ENCODE measurements at places on chromosomes 16 and 17.

- DNase-seq, result no peak
Observed at GRCh38 chr16:88296437-88297177, 86.2 kb upstream of the ZNF469 start.

DNA sequence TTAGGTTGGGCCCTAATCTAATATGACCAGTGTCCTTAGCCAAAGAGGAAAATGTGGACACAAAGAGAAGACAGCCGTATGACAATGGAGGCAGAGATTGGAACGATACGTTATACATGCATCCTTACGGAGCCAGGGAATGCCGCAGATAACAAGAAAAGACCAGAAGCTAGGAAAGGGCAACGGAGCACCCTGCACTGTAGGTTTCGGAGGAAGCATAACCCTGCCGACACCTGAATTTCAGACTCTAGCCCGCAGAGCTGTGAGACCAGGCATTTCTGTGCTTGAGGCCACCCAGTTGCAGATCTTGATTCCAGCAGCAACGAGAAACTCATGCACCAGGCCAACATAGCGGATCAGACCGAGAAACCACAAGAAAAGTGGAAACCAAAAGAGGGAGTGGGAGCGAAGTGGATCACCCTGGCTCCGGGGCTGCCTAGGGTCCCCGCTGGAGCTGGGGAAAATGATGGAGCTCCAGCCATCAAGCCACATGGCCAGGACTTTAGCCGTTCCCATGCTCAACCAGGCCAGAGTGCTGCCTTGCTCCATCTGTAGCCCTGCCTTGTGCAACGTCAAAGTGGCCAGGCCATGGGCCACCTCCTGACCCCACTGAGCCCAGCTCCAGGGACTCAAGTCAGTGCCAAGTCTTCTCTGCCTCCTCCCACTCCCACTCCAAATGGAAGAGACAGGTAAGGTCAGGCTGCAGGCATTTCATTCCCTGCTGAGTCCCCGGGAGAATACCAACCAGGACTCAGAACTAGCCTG is 51.7 kb upstream of the RPL38 start:
- DNase-seq, result no peak

DNA sequence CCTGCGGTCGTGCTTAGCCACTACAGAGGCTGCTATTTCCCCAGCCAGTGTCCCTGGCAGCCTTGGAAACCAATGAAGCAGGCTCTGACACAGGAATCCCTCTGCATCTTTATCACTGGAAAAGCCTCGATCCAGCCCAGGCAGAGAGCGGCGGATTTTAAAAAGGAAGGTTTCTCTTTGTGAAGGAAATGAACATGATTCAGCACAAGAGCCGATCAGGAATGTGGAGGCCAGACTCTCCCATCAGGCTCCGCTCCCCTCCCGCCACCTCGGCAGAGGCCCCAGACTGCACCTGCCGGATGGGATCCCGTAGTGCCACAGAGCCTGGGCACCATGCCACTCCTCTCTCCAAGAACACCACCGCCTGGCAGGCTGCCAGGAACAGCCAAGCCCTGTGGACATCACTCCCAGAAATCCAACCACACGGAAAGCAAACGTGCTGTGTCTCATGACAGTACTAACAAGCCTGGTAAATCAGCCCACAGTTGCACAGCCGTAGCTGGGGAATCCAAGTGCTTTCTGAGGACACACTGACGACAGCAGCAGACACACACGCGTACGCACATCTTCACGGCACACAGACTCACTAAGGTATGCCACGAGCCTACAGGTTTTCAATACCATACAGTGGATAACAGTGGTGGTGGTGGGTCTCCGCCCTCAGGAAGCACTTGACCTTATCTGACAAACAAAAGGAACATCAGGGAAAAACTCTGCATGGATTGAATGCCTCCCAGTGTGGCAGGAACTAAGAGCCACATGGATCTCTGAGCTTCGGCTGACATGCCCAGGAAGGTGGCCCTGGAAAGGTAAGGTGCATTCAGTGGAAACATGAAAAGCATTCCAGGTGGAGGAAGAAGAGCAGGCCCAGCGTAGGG is 5.4 kb downstream of the LRRC75A start:
- DNase-seq, result peak; percentile 80

GRCh38 chr17:17598003-17598402 is 6.5 kb upstream of the PEMT start:
- DNase-seq, result no peak

DNA sequence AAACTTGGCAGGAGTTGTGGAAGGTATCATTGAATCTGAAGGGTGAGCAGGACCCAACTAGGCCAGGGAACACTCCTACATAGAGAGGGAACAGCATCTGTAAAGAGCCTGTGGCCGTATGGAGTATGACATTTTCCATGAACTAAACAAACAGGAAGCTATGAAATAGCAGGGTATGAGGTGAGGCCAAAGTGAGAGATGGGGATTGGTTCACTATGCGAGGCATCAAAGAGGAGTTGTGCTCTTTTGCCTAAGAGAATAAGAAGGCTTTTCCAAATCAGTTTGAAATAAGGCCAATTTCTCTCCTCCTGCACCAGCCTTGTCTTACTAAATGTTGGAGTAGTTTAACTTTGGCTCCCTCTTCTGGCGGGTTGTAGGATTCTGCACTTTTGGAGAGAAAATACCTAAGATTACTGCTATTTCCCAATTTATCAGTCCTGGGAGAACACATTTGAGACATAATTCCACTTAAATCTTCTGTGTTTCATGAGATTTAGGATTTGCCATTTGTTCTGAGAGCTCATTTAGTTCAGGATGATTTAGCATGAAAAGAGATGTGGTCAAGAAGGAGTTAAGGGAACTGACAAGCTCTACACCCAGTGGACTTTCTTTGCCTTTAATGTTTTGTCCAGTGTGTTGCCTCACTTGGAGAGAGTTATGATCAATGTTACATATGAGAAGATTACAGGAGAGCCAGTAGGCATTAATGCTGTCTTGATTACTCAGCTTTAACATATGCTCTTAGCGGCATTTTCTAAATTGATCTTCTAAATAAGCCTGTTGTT is 55.4 kb downstream of the TNRC6C start:
- DNase-seq, result peak; percentile 56

DNA sequence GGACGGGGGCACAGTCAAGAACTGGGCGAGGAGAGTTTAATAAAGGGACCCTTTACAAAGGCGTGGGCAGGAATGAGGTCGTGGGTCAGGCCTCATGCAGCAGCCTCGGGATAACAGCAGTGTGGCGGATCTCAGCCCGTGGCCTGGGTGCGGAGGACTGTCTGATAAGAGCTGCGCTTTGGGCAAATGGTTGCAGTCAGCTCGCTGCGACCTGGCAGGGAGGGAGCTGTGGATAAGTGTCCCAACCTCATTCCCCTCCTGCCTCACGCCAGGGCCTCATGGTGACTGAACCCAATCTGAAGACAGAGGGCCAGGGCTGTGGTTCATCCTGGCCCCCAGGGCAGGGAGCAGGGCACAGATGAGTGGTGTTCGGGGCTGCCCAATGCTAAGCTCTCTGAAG is 13.6 kb downstream of the SMTNL2 start:
- no peak for DNase-seq

DNA sequence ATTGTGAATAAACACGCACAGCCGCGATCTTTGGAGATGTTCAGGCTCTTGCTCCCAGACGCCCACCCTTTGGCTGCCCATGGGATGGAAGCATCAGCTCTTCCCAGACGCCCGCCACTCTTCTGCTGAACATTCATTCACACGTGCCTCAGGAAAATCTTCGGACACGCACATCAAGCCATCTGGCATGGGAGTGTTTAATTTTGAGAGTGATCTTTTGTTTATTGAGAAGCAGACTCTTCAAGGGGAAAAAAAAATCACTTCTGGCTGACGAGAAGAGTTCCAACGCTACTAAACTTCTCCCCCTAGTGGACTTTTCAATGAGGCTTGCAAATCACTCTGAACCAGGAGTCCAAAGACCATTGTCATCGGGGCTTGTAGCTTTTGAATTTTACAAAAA is 62.0 kb upstream of the NUDT7 start:
- peak; percentile 42 for DNase-seq

GRCh38 chr17:6084311-6085161 is 14.4 kb downstream of the WSCD1 start:
- DNase-seq, result no peak

DNA sequence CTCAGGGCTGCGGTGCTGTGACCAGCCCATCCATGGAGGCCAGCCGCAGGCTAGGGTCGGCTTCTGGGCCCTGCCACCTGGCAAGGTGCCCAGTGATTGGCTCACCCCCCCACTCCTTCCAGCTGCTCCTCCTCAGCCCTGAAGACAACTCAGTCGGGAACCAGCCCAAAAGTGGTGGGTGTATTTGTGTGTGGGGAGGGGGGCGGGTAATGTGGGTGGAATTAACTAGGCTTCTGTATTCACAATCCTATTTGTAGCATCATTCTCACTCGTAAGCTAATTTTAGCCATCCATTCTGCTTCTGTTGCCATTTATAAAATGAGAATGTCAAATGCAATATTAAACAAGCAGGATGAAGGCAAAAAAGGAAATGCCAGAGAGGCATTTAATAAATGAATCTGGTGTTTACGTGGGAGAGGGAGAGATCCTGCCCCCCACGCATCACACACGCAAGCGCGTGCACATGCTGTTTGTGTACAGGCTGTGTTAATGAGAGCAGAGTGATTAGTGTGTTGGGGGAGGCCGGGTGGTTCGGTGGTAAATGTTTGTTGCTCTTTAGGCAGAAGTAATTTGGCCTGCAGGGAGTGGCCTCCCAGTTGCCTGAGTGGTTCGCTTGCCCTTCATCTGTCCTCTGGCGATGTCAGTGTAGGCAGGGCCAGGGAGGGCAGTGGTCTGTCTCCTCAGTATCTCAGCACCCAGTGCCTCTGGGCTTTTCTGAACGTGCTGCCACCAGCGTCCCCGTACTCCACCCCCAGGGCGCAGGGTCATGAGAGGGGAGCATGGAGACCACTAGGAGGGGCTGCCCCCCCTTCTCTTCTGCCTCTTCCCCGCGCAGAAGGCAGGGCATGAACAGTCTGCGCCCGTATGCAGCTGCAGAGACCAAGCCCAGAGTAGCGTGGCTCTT is 140.1 kb downstream of the CCDC182 start:
- DNase-seq, result peak; percentile 90

- DNase-seq, result no peak
Observed at GRCh38 chr17:82232876-82233785, 4.3 kb downstream of the SLC16A3 start.

DNA sequence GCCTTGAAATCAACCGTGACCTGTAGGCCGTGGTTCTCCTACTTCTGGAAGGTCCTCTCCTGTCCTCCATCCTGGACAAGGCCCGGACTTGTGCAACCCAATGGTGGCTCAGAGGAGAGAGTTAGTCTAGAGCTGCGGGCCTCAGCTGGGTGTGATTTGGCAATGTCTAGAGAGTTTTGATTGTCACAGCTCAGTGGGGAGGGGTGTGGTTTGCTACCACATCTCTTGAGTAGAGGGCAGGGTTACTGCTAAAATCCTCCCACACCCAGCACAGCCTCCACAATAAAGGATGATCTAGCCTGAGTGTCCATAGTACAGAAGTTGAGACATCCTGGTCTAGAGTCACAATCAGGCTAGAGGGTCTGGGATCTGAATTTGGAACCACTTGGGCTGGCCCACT is 40.3 kb downstream of the MYH13 start:
- no peak for DNase-seq

DNA sequence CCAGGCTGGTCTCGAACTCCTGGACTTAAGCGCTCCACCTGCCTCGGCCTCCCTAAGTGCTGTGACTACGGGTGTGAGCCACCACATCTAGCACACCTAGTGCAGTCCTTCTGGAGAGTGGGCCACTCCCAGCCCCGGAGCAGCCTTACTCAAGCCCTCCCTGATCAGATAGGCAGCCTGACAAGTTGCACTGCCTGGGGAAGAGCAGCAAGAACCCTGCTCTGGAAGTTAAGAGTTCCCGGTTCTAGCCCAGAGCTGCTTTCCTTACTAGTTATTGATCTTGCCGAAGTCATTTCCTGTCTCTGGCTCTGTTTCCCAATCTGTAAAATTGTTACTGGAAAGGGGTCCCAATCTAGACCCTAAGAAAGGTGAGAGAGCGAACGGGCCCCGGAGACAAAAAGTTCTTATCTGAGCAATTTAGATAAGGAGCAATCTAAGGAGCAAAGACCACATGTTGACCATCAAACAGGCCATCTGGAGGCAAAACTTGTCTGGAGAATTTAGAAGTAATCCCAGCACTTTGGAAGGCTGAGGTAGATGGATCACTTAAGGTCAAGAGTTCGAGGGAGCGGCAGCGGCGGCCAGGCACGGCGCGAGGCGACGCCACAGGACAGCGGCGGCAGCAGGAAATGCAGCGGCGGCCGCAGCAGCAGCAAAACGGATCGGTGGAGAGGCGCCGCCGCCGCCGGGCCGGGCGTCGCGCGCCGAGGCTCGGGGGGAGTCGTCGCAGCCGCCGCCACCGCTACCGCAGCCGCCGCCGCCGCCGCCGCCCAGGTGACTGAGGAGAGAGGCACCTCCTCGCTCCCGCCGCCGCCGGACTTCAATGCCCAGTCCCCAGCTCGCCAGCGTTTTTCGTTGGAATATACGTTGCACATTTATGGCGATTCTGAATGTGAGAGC is 4.3 kb upstream of the NAGLU start:
- DNase-seq, result no peak

GRCh38 chr17:37118366-37119137 is 169.8 kb downstream of the AATF start:
- DNase-seq, result no peak

DNA sequence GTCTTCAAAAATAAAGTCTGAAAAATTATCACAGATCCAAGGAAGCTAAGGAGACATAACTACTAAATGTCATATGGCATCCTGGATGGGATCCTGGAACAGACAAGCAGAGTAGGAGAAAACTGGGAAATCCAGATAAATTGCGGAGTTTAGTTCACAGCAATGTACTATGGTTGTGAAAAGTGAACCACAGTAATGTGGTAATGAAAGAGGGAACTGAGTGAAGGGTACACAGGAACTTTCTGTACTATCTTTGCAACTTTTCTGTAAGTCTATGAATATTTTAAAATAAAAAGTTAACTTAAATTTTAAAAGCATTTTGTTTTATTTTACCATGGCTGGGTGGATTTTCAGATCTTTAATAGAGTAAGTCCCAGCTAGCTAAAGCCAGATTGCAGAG is 16.3 kb downstream of the SLFN12L start:
- no peak for DNase-seq

GRCh38 chr17:19298569-19299213 is 61.5 kb downstream of the EPN2 start:
- no peak for DNase-seq

DNA sequence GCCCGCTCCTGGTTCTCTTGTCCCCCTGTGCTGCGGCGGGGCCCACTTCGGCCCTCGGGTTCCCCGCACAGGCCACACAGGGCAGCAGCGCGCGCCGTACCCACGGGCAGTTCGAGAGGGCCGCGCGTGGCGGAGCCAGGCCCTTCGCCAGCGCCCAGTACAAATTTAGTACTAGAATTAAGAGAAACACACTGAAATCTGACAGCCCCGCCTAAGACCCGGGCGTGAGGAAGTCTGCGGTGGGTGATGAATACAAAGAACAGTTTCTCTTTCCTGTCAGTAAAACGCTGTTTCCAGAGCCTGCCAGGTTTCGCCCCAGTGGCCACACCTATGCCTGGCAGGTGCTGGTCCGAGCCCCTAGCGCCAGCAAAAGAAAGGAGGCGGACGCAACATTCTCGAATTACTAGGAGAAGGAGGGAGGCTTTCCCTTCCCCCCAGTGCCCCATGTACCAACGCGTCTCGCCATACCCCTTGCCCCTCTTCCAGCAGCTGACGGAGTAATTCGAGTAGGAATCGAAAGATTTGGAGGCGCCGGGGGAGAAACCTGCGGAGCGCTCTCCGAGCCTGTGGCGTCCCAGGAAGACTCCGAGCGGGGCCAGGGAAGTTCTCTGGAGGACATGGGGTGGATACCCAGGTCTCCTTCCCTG is 591 bp upstream of the SLFN5 start:
- no peak for DNase-seq
